HT1080 (cell line): ENCODE measurements at places on chromosomes 12 and 14. TPM values are rescaled to one million over a fixed set of nuclear protein-coding genes. Genes with fewer than 3 reads are reported as not detected.

Gene APOF
- not detected in 2 replicates for total RNA-seq

- peak; percentile 4 for DNase-seq
Measured at GRCh38 chr14:106652494-106652893, 1126.1 kb downstream of the TMEM121 start.

DNA sequence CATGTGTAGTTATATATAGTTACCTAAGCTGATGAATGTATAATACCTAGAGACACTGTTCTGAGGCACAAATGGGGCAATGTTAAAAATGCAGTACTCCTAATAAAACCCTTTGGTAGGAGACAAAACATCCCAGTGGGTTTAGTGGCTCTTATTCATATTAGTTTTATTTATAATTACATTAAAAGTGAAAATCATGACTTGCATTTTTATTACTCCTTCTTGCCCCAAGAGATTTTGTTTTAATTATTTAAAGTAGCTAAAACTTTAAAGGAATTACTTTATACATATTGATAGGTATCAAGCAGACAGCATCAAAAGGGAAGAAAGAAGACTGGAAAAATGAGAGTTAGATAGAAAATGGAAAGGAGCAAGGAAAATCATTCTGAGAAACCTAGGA is 688.6 kb downstream of the GALC start:
- no peak for DNase-seq

Gene NINJ2
- 0.50 and 0.63 TPM in 2 replicates for total RNA-seq

DNA sequence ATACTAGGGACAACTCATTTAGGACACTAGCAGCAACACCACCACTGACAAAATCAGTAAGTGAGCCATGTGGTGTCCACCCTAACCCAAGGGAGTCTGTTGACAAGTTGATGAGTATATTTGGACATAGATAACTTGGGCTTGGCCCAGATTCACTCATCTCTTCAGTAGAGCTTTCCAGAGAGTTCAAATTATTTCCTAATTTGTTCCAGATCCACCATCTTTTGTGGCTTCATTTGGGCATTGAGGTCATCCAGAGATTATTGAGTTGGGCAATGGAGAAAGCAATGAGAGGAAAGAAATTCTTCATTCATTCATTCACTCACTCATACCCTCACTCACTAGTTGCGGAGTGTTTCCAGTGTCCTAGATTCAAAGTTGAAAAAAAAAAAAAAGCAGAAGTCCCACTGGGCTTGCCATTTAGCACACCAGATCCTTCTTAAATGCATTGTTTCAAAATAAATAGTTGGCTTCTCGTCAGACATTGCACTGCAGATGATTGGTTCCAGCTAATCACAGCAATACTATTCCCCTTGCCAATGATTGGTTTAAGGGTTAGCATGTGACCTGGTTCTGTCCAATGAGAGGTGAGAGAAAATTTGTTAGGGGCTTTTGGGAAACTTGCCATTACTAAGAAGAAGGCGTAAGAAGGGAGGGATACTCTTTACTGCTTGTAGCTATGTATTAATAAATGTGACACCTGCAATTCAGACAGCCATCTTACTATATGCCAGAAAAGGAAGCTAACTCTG is 31.8 kb upstream of the WSCD2 start:
- no peak for DNase-seq

- DNase-seq: peak; percentile 87
Measured at GRCh38 chr12:55717011-55718007, 1.5 kb downstream of the BLOC1S1 start.

Gene LMNTD1
- total RNA-seq: not detected in 2 replicates

DNA sequence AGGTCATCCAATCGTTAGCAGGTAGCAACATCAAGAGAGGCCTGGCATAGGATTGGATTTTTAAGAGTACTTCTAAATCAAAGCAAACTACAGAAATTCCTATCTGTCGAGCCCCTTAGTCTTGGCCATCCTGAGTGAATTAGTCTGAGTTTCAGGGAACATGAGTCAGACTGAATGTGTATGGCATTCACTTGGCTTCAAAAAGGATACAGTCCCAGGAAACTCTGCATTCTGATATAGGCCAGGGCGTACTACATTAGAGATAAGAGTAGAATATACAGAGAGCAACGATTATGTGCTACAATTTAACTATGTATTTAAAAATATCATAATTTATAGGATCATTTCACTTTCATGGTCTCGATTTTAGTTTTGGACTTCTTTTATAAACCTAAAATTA is 242.2 kb downstream of the SOX5 start:
- DNase-seq: peak; percentile 1

DNA sequence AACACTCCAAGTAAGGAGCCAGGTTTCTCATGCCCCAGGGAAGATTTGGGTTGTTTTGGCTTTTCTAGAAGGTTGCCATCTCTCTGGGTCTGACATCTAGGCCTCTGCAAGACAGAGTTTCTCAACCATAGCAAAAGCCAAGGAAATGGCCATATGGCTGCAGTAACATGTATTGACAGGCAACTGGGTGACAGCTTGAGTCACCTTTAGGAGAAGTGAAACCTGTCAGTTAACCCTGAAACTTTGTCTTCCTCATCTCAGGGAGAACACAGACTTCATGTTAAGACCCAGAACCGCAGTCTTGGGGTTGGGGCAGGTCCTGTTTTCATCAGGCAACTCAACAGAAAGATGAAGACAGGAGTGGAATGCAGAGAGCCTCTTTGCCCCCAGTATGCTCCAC is 46.0 kb upstream of the PLBD1 start:
- DNase-seq: no peak

GRCh38 chr12:30828686-30829085 is 73.9 kb upstream of the CAPRIN2 start:
- DNase-seq: peak; percentile 9

Gene R3HDM2
- 7.4 and 13.0 TPM in 2 replicates for total RNA-seq

DNA sequence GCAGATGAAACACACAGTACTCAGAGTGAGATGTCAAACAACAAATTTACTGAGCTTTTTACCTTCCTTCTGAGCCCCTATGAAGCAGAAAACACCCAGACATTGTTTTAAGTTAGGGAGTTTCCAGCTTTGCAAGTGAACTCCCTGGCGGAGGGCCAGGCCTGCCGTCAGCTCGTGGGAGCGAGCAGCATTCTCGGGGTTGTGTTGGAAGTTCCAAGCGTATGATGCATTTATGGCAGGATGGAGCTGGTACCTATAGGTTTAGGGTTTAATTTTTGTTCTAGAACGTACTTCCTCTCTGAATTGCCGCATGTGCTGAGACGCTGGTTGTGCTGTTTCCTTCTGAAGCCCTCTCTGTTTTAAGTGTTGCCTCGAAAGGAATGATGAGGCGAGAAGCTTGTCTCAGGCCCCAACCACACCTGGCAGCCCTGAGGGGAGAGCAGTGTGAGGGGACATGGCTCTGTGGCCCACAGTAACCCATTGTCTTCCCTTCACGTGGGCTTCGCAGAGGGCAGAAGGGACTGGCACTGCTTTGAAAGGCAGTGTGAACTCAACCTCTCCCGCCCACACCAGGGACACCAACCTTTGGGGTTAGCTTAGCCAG is 76.6 kb downstream of the SSPN start:
- peak; percentile 19 for DNase-seq

DNA sequence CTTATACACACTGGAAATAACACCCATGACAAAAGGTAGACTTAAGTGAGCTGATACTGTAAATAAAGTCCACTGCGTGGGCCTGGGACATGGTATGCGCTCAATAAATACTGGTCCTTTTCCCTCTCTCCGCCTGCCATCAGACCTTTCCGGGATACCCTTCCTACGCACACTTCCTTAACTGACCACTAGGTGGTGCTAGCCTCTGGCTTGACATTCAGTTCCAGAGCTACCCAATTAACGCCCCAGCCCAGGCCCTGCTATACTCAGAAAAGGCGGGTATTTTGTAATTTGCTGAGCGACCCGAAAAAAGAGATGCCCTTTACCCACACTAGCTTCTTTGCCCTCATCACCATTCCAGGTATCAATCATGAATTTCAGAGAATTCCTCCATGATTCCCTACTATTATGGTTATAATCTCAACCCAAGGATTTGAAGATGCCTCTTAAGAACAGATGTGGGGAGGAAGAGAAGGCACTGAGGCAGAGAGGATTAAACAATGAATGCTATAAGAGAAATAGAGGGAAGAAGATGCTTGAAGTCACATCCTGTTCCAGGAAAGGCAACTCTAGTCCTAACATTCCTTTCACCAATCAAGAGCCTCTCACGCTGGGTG is 3.9 kb upstream of the LRP1 start:
- peak; percentile 64 for DNase-seq

DNA sequence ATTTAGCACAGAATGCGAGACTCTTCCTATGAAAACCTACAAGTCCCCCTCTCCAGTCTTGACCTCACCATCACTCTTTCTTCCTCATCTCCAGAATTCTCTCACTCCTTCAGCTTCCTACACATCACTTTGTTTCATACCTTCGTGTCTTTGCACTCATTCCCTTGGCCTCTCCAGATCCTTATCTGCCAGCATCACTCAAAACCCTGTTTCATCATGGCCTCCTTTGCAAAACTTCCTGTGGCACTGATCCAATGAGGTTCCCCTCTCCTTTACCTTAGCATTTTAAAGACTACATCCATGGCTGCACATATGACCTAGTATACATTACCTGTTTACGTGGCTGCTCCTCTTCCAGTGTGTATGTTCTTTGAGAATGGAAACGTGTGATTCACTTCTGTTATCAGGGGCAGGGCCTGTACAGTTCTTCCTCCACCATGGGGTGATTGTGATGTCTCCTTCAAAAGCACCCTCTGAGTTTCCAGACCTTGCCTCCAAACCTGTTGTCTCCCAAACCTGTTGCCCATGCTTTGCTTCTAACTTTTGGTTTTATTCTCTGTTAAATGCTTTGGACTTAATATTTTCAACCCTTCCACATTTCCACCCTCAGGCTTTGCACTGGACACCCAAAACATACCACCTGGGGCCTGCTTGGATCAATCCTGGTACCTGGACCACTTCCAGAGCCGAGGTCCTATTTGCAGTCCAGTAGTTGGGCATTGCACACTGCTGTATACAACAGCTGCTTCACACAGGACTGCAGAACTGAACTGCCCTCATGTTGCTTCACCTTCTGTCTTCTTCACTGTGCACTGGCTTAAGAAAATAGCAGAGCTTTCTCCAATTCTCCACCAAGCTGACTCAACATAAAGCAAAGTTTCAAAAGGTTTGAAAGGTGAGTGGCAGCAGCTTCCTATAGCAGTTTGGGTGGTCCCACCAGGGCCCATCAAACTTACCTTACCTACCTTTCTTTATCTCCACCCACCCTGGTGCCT is 131.7 kb downstream of the LLPH start:
- DNase-seq: no peak

- no peak for DNase-seq
Measured at GRCh38 chr12:127623362-127623761, 643.6 kb upstream of the TMEM132C start.

- peak; percentile 90 for DNase-seq
Measured at GRCh38 chr14:62209287-62209899, 447.2 kb downstream of the SNAPC1 start.

Gene DIP2B
- total RNA-seq: 34.8 and 45.3 TPM in 2 replicates

GRCh38 chr12:42582050-42582449 is 7.5 kb downstream of the PRICKLE1 start:
- no peak for DNase-seq

Gene NFE2
- total RNA-seq: 0.06 TPM in 1 of 2 replicates, not detected in the other

- no peak for DNase-seq
Measured at GRCh38 chr12:3961591-3961990, 88.4 kb upstream of the PARP11 start.

GRCh38 chr14:68681256-68682011 is 111.4 kb downstream of the ZFP36L1 start:
- no peak for DNase-seq

DNA sequence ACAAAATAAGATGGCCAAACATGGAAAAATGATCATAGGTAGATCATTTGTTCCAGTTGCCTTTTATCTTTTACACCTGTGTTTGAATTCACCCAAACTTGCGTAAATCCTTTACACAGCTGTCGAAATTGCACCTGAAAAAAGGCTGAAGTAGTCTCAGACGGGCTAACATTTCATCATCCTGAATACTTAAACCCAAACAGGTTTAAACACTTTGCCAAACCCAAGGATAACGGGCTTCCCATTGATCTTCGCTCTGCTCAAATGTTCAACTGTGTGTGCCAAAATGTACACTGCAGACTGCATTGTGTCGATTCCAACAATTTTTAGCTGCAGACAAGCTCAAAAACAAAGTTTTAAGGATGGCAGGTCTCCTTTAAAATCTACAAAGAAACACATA is 288.7 kb upstream of the DDHD1 start:
- no peak for DNase-seq

DNA sequence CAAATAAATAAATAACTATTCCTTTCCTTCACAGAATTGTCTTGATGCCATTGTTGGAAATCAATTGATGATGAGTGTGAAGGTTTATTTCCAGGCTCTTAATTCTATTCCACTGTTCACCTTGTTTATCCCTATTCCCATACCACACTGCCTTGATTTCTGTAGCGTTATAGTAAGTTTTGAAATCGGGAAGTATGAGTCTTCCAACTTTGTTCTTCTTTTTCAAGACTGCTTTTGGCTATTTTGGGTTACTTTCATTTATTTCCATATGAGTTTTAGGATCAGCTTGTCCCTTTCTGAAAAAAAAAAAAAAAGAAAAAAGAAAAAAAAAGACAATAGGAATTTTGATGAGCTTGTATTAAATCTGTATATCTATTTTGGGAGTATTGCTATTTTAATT is 9.3 kb upstream of the CDK2AP1 start:
- DNase-seq: no peak

Gene SOAT2
- total RNA-seq: not detected in 2 replicates

Gene SRRM4
- total RNA-seq: not detected in 2 replicates

DNA sequence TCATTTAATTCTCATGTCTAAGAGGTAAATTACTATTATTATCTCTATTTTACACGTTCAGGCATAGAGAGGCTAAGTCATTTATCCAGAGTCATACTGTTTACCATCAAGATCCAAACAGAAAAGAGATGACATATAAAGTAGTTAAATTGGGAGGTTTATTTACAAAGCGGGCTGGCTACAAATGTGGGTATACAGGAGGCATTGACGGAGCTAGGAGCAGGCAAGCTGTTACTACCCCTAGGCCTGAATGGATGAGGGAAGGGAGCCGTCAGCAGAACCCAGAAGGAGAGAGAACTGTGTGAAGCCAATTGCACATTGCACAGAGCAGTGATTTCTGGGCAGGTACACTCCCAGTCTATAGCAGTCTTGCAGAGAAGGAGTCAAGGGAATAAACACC is 39.8 kb downstream of the DACT1 start:
- no peak for DNase-seq

- no peak for DNase-seq
Measured at GRCh38 chr14:39446131-39446744, 14.0 kb upstream of the FBXO33 start.

- no peak for DNase-seq
Measured at GRCh38 chr12:53612978-53613377, 13.2 kb downstream of the ATF7 start.

DNA sequence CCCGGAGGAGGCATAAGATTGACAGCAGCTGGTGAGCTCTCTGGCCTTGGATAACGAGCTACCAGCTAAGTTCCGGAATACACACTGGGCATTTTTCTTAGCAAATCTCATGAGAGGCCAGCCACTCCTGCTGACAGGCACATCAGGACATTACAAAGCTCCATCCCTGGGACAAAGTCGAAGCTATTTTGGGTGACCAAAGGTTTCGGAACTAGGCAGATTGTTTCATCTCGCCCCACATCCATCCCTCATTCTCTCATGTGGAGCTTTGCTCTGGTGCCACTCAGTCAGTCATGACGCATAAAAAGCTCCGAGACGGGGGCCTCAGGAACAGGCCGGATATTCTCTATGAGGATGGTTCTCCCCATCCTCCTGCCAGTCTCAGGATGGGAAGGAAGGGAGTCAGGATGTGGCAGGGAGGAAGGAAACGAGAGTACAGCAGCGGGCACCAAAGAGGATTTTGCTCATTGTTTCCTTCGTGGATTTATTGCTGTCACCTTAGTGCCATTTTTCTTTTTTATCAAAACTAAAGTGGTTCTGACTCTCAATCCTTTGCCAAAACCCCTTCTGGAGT is 253.1 kb upstream of the FKBP4 start:
- peak; percentile 31 for DNase-seq

- DNase-seq: peak; percentile 77
Measured at GRCh38 chr12:123141615-123142517, 9.0 kb downstream of the PITPNM2 start.
